ENCODE measurements at places on chromosomes 7 and 10.

DNA sequence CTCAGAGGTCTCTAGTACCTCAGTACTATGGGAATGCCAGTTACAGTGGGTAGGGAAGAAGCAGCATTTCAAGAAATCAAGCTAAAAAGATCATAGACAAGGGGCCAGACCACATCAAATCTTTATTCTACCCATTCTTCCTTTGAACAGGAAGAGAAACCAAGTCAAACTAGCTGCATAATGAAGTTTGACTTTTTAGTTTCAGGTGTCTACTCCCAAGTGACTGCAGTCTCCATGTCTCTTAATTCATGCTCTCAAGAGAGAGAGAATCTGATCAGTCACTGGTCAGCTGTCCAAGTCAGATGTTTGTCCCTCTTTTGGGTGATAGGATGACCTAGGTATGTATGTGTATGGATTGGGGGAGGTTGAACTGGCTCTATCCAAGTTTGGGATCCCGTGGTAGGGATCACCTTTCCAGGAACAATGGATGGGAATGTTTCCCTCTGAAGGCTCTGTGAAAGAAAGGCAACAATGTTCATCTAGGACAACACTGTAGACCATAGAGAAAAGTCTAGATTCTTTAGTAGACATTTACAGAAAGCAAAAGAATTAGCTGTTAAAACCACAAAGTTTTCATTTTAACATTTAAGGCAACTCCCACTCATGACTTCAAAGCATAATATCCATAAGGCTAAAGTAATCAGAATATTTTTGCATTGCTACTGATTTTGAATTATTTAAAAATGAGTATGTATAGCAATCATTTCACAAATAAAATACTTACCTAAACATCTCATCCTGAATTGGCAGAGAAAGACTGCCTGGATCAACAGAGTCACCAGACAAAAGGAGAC is 30.1 kb upstream of the PRTFDC1 start:
- DNase-seq: no peak

- DNase-seq: peak; percentile 70
Measured at GRCh38 chr10:35136263-35136815, 9.7 kb downstream of the CREM start.

DNA sequence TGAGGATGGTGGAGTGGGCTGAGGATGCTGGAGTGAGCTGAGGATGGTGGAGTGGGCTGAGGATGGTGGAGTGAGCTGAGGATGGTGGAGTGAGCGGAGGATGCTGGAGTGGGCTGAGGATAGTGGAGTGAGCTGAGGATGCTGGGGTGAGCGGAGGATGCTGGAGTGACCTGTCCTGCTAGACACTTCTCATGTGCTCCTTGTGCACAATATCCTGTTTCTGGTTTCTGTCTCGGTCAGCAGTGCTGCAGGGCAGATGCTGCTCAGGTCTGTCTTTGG is 29.2 kb downstream of the ANXA8 start:
- no peak for DNase-seq

DNA sequence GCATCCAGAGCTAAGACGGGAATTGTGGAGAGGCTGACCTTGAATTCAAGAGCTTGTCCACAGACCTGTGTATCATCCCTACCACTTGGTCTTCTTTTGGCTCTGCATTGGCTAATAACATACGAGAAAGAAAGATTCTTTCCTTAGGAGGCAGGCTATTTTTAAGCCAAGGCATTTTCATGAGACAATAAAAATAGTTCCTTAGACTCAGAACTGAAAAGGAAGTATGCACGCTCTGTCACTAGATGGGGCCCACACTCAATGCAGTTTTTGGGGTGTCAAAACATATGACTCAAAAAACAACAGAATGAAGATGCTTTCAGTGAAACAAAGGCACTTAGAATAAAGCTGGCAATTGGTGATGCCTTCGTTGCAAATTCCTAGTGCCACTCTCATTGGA is 265.9 kb upstream of the DGKB start:
- DNase-seq: peak; percentile 6

DNA sequence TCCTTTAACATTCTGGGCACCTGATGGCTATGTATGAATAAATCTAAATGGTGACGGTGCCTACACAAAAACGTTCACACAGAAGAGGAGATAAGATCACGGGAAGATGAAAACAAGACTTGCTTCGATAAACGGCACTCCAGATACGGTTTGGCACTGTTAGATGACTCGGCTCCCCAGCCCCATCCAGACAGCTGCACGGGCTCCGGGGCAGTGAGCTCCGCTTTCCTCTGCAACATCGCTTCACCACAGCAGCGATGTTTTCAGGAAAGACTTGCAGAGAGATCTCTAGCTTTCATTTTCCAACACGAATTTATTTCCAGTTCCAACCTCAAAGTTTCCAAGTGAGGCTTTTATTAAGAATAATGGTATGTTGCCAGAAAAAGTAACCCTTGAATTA is 132.1 kb downstream of the KLF6 start:
- DNase-seq: no peak

DNA sequence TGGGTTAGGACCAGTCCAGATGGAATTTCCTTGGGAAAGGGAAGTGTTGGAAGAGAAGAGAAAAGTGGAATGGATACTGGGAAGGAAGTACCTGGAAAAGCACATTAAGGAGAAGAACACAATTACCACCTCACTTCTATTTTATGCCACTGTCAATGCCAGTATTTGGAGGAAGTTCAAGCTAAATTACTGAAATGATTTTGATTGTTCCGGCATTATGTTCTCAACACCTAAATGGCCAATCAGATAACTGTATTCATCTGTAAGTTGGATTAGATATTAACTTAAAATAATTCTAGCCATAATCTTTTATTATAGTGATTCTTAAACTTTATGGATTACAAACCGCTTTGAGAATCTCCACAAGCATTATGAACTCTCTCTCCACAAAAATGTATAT is 7.3 kb downstream of the NPVF start:
- no peak for DNase-seq

DNA sequence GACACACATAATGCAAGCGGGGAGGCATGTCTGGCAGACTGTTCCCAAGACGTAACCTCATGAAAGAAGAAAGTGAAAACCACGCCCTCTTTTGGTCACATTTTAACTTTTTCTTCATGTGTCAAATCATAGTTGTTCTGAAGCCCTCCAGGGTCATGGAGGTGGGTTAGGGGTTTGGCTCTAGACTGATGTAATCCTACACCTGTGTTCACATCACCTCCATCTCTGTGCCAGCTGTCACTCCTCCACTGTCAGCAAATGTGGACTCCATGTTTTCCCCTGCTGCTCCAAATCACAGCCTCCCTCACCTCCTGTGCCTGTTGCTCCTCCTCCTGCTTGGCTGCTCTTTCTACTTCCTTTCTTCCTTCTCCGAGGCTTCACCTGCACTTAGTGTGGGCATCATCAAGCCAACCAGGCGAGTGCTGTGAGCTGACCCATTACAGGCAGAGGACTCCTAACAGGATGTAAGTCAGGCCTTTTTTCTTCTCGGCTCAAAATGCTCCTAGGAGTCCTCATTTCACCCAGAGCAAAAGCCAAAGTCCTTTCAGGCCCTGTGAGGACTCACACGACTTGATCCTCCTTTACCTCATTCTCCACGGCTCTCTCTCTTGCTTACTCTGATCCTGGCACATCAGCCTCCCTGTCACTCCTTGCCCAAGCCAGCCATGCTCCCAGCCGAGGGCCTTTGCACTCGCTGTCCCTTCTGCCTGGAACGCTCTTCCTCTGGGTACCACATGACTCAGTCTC is 66.4 kb upstream of the IFRD1 start:
- DNase-seq: peak; percentile 42

DNA sequence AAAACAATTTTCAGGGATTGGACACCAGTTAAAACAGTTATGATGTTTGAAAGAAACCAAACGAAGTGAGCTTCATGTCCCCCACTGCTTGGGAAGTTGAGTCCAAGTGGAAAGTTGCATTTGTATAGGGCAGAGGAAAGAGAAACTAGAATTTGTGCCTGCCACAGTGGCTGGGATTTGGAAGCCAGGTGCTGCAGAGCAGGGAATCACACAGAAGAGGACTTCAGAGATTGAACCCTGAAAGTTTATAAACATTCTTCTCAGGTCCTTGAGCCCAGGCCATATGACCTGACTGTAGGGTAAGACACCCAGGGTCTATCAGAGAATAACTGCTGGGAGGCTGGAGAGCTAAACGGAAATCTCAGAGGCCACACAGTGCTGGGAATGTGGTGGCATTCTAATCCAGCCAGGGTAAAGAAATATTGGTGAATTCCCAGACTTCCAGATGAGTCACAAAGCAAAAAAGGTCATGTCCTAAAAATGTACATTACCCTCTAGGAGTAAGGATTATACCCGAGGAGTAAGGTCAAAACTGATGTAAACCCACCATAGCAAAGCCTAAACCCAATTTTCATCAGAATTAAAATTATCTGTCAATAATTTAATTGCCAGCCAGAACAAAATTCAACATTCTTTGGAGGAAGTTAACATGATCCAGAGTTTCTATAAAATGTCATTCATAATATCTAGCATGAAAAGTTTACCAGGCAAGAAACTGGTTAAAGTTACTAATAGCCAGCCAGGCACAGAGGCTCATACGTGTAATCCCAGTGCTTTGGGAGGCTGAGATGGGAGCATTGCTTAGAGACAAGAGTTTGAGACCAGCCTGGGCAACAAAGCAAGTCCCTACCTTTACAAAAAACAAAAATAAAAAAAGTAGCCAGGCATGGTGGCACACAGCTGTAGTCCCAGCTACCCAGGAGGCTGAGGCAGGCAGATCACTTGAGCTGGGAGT is 31.2 kb downstream of the TOMM7 start:
- DNase-seq: no peak

GRCh38 chr10:17497446-17498030 is 43.1 kb upstream of the ST8SIA6 start:
- DNase-seq: no peak

DNA sequence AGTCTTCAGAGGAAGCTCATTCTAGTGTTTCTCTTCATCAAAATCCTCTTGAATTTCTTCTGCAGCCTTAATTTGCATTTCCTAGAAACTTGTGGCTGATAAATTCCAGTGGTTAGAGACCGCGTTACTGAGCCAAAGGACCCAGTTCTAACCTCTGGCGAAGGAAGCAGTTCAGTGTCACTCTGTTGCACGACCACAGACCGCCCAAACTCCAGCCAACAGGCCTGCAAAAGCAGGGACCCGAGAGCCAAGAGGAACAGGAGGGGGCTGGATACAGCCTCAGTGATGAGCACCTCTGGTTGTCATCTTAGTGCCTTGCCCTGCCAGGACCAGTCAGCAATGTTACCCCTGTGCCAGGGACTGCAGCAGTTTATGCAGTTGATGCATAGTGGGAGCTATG is 70.0 kb downstream of the AFAP1L2 start:
- no peak for DNase-seq
